ENCODE measurements at places on chromosomes 16 and 17. TPM values are rescaled to one million over a fixed set of nuclear protein-coding genes. Genes with fewer than 3 reads are reported as not detected.
A peak's percentile ranks its signal among the peaks of the same experiment; 100 is the strongest.

- H3K27ac ChIP-seq = no peak overlapping the region
- DNase-seq = no peak
- H3K4me3 ChIP-seq = no peak overlapping the region
- H3K4me1 ChIP-seq = peaks cover 13% of the 10 kb centered on the region
Observed at GRCh38 chr16:9409560-9410493, 318.4 kb downstream of the HAPSTR1 start.

DNA sequence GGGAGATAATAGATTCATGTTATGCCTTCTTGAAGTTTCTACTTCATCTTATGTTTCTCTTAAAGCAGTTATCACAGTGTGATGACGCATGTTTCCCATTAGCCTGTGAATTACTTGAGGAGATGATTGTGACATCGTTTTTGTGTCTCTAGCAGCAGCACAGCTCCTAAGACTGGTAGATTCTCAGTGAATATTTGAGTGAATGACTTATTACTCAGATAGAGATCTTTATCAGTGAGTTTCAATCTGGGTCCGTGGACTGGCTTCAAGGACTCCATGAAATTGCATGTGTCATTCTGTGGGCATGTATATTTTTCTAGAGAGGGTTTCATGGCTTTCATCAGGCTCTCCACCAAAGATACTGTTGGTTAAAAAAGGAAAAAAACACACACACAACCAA lies 29.9 kb downstream of the YPEL2 start:
- H3K4me1 ChIP-seq = peaks cover 33% of the 10 kb centered on the region
- DNase-seq = no peak
- H3K36me3 ChIP-seq = no peaks in the 10 kb centered on the region
- H3K27ac ChIP-seq = peak overlapping the region; percentile 41
- H3K4me3 ChIP-seq = no peak overlapping the region
- H3K27me3 ChIP-seq = no peaks in the 10 kb centered on the region

- no peak for DNase-seq
- H3K4me3 ChIP-seq = no peak overlapping the region
- peaks cover 24% of the 10 kb centered on the region for H3K4me1 ChIP-seq
Observed at GRCh38 chr17:9973669-9974447, 68.8 kb upstream of the RCVRN start.

GRCh38 chr17:19495828-19496528 lies 37.7 kb upstream of the SLC47A1 start:
- H3K36me3 ChIP-seq = no peaks in the 10 kb centered on the region
- H3K27me3 ChIP-seq = no peaks in the 10 kb centered on the region
- no peaks in the 10 kb centered on the region for H3K4me1 ChIP-seq
- DNase-seq = no peak
- H3K4me3 ChIP-seq = no peak overlapping the region

The MYH2 gene
- not detected for total RNA-seq

- H3K27ac ChIP-seq = no peak overlapping the region
- H3K36me3 ChIP-seq = no peaks in the 10 kb centered on the region
- no peaks in the 10 kb centered on the region for H3K27me3 ChIP-seq
- H3K4me1 ChIP-seq = no peaks in the 10 kb centered on the region
Observed at GRCh38 chr17:41710472-41711090, 1.6 kb upstream of the GAST start.

DNA sequence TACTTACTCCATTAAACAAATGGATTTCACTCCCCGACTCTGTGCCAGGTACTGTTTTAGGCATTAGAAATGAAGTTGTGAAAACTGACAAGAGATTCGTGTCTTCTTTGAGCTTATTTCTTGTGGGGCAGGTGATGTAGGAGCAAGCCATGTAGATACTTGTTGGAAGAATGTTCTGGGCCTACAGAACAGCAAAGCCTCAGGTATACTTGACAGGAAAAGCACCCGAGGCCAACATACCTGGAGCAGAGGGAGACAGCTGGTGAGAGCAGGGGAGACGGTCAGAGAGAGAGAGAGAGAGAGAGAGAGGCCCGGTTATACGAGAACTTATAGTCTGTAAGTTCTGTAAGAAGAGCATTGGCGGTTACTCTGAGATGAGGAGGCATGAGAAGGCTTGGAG lies 110.8 kb downstream of the FTO start:
- no peaks in the 10 kb centered on the region for H3K4me1 ChIP-seq
- no peak for DNase-seq
- no peak overlapping the region for H3K27ac ChIP-seq
- no peaks in the 10 kb centered on the region for H3K36me3 ChIP-seq
- H3K4me3 ChIP-seq = no peak overlapping the region
- H3K27me3 ChIP-seq = no peaks in the 10 kb centered on the region

DNA sequence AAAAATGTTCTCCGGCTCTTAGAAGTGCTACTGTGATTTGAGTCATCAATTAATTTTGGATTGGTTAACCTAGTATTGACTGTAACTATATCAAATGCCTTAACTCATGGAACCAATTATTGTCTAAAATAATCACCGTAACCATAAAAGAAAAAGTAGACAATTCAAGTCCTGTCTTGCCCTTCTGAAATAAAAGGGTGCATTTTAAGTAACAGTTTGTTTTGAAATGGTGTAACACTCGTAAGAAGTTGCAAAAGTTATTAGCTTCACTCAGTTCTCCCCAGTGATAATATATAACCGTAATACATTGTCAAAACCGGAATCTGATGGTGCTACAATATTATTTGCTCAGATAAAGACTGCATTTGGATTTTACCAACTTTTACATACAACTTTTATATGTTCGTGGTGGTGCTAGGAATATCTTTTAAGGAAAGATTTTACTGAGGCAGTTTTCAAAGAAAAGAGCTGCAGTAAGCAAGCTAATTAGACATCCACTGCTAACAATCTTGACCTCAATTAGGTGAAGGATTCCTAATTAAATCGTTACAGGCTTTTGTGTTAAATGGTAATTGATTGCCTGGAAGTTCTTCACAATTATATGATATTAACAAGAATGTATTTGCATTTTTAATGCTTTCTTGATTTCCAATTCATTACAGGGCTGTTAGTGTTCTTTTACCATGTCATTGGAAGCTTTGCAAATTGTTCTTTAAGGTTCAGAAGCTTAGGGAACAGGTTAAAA lies 413.1 kb upstream of the MON1B start:
- no peak for DNase-seq
- no peak overlapping the region for H3K4me3 ChIP-seq
- H3K4me1 ChIP-seq = no peaks in the 10 kb centered on the region
- H3K27ac ChIP-seq = no peak overlapping the region

DNA sequence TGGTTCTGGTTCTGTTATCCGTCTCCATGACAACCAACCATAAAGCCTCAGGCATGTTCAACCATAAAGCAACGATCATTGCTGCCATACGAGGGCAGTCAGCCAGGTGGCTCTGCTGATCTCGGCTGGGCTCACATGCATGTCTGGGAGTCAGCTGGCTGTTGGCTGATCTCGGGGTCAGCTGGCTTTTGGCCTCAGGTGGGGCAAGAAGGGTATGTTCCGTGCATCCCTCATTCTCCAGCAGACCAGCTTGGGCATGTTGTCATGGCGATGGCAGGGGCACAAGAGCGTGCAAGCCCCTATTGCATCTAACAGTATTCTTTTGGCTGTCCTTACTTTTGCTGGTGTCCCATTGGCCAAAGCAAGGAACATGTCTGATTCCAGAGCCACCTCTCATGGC lies 86.2 kb downstream of the ABCC6 start:
- no peaks in the 10 kb centered on the region for H3K27me3 ChIP-seq
- no peaks in the 10 kb centered on the region for H3K4me1 ChIP-seq
- no peak for DNase-seq
- H3K27ac ChIP-seq = no peak overlapping the region

- no peak overlapping the region for H3K4me3 ChIP-seq
- peaks cover 6% of the 10 kb centered on the region for H3K27me3 ChIP-seq
- H3K36me3 ChIP-seq = no peaks in the 10 kb centered on the region
- no peaks in the 10 kb centered on the region for H3K4me1 ChIP-seq
- DNase-seq = peak; percentile 32
- no peak overlapping the region for H3K27ac ChIP-seq
Observed at GRCh38 chr16:47888142-47888541, 267.7 kb downstream of the ABCC12 start.

DNA sequence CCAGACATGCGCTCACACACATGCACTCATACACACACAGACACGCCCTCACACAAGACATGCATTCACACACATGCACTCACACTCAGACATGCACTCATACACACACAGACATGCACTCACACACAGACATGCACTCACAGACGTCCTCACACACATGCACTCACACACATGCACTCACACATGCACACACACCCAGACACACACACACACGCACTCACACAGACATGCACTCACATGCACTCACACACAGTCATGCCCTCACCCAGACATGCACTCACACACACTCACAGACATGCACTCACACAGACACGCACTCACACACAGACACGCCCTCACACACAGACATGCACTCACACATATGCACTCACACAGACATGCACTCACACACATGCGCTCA lies 2.1 kb upstream of the ZNF469 start:
- no peak overlapping the region for H3K4me3 ChIP-seq
- H3K27me3 ChIP-seq = peaks cover 25% of the 10 kb centered on the region
- H3K4me1 ChIP-seq = peaks cover 4% of the 10 kb centered on the region
- no peaks in the 10 kb centered on the region for H3K36me3 ChIP-seq

Data from hepatocyte (in vitro differentiated cells).